ENCODE measurements at places on chromosomes 1 and 21.

DNA sequence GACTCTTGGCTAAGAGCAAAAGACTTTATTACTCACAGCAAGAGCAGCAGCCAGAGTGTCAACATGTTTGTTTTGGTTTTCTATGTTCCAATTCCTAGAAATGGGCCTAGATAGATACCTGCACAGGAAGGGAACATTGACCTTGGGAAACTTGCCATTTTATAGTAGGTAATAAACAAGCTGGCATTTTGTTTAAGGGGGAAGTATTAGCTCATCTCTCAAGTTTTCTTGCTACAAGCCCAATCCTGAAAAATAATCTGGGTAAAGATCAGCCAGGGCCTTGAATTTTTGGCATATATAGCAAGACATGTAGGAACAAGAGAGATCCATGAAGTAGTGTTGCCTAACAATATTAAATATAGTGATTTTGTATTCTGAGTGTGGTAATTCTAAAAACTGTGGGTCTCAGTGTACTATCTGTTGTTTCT is 51.4 kb upstream of the RGL1 start:
- no peak for DNase-seq

DNA sequence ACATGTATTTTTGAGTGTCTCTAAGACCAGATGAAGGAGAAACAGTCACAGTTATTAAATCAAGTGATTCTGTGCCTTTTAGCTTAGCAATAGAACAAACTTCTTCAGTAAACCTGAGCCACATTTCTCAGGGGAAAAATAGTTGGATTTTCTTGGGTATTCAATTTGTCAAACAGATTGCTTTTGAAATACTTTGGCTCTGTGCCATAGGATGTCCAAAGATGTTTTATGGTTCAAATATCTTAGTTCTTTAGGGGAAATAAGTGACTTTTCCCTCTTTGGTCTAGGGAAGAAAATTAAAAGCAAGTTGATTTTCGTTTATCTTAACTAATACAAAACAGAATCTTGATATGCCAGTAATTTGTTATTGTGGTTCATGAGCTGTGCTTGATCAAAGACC is 125.9 kb downstream of the ATP5PO start:
- no peak for DNase-seq

- no peak for DNase-seq
Measured at GRCh38 chr1:119347858-119348257, 20.7 kb upstream of the HAO2 start.

GRCh38 chr1:205672395-205672889 is 7.9 kb downstream of the SLC45A3 start:
- DNase-seq = no peak

- no peak for DNase-seq
Measured at GRCh38 chr1:227654858-227655752, 80.0 kb downstream of the JMJD4 start.

DNA sequence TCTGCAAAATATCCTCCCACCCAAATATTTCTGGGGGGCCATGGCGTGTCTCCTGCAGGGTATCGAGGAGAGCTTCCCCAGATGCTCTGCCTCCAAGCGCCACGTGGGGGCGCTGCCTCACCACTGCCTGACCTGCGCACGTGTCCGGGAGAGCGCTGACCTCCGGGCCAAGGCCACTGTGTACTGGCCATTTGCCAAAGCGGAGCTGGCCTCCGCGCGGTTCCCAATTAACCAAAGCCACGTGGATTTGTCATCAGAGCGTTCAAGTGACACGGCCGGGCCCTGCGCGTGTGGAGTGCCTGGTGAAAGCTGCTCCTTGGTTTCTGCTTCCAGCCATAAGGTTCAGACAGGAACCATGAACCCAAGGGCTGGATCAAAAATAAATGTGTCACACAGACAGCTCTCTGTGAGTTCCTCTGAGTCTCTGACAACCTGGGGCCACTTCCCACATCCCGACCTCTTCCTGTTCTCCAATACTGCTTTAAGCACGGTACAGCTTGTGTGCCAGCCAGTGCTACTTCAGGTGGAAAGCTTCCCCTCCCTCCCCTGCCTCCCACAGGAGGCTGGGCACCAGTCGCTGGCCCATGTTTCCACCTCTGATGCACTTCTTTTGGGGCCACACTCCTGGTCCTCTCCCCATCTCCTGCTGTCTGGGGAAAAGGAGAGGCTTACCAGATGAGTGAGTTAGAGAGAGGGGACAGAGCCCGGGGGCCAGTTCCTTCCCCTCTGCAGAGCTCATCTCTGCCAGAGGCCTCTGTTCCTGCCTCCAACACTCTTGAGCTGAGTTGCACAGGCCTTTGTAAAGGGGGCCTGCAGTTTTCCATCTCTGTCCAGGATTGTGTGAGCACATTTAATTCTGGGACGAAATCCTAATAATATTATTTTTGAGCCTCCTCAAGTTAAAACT is 26.1 kb downstream of the ZP4 start:
- DNase-seq = no peak

DNA sequence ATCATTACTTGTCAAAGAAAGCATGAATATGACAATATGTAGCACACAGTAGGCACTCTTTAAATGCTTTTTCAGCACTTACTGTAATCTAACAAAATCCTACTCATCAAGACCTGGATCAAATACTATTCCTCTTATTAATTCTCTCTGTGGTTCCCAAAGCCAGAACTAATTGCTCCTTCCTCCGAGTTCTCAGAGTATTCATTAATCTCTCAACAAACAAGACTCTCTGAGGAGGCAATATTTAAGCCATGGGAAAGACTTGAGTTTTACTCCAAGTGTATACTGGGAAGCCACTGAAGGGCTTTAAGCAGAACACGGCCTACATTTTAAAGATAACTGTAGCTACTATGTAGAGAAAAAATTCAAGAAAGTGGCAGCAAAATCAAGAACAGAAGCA is 79.7 kb downstream of the ENAH start:
- DNase-seq = no peak

DNA sequence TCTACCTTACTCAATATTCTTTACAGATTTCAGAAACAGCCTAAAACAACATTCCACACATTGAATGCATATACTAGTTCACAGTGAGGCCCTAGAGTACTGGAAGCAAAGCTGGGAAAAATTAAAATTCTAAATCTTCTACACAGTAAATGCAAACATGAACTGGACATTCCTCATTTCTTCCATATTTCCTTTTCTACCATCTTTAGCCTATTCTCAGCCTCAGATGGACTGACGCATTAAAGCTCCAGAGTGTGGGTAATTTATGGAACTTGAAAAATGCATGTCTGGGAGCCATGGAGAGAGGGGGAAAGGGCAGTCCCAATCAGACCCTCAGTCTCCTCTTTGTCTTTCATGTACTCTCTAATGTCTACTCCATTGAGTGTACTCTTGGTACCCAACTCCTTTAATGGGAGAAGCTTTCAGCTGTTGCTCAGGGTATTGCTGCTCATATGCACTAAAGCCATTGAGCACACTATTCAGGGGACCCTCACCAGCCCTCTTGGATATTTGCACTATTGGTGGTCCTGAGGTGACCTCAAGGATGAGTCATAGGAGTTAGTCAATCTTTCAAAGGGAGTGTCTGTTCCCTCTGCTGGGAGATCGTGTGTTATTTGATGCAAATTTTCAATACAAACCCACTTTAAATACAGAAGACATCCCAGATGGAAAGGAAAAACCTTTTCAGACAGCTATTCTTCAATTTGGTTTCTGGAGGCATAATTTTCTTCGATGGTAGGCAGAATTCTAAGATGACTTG is 83.3 kb upstream of the KCNJ15 start:
- DNase-seq = no peak

DNA sequence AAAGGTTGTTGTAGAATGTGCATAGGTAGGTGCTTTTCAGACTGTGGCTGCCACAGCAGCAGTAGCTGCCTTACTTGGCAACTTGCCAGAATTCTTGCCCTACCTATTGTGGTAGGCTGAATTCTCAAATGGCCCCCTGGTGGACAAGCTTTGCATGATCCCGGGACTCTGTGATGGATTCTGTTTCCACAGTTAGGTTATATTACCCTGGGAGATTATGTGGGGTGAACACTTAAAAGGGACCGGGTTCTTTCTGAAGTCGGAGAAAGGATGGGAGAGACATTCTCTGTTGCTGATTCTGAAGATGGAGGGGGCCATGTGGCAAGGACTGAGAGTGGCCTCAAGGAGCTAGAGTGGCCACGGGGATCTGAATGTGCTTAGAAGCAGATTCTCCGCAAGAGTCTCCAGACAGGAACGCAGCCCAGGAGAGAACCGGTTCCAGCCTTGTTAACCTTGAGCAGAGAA is 32.1 kb upstream of the KCNE1 start:
- DNase-seq = no peak

DNA sequence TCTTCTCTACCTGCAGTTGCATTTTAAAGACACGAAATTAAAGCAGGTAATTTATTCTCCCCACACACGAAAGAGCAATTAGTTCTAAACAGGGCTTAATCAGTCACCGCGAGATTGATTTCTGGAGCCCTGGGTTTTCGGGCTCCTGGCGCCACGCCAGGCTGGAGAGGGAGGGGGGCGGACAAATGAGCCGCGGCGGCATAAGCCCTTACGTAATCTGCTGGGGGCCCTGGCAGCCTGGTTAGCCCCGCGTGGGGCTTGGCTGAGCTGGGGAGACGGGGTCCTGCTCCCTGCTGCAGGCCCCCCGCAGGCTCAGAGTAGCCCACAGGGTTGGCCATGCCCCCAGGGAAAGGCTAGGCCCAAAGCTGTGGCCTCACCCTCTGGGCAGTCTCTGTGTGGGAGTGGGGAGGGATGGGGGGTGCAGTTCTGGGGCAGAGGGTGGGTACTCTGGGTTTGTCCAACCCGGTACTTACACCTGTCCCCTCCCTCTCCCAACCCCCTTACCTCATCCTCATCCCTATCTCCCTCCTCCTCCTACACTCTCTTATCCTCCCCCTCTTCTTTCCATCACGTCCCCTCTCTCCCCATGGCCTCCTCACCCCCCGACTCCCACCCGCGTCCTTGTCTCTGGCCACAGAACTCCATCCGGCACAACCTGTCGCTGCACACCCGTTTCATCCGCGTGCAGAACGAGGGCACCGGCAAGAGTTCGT is 19.9 kb downstream of the FOXO6 start:
- DNase-seq = no peak

- no peak for DNase-seq
Measured at GRCh38 chr1:229941831-229942230, 125.2 kb upstream of the GALNT2 start.

DNA sequence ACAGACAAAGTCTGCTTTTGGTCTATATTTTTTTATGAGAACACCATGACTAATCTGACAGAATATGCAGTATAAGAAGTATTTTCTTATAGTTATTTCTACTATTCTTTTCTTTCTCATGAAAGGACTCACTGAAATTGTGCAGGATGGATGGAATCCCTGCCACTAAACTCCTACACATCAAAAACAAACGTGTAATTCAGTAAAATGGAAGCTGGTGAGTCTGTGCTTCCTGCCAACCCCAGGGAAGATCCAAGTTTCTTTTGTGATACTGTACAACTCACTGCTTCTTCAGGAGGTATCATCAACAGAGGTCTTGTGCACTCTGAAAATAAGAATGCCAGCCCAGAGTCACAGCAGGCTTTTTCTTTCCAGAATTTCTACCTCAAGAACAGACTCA is 241.2 kb downstream of the MRPL39 start:
- no peak for DNase-seq

GRCh38 chr1:145782272-145783099 is 41.4 kb downstream of the RNF115 start:
- peak; percentile 69 for DNase-seq

GRCh38 chr1:81034291-81034690 is 766.4 kb upstream of the ADGRL2 start:
- DNase-seq = no peak

DNA sequence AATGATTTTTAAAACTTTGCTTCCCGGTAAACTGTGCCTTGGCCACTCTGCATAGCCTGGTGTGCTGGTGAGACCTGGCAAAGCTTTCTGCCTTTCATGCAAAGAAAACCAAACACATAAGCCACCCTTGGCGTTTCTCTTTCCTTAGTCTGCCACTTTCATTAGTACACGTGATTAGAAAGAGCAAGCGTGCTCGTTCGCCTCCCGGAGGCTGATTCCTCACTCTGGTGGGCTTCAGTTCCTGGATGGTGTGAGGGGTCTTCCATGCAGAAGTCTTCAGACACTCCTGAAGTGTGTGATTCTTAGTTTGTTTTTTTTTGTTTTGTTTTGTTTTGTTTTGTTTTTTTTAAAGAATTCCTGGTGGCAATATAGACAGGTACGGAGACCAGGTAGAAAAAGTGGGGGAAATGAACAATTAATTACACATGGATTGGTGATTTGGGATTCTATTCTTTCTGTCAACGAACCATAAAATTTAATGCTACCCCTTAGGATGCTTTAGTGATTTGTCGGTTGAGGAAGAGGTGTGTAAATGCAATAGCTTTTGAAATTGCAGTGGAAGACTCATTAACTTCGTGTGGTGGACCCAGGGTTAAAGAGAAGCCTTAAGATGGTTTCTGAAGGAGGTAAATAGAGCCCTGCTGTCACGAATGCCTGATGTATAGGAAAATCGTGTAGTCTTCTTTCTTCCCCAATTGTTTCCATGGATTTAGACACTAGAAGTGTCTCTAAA is 2.1 kb downstream of the GALNT2 start:
- DNase-seq = no peak

GRCh38 chr1:109371341-109371739 is 26.4 kb downstream of the SORT1 start:
- no peak for DNase-seq

- DNase-seq = no peak
Measured at GRCh38 chr1:150724336-150724735, 3.6 kb upstream of the HORMAD1 start.

- no peak for DNase-seq
Measured at GRCh38 chr21:36955783-36956182, 10.7 kb downstream of the HLCS start.

DNA sequence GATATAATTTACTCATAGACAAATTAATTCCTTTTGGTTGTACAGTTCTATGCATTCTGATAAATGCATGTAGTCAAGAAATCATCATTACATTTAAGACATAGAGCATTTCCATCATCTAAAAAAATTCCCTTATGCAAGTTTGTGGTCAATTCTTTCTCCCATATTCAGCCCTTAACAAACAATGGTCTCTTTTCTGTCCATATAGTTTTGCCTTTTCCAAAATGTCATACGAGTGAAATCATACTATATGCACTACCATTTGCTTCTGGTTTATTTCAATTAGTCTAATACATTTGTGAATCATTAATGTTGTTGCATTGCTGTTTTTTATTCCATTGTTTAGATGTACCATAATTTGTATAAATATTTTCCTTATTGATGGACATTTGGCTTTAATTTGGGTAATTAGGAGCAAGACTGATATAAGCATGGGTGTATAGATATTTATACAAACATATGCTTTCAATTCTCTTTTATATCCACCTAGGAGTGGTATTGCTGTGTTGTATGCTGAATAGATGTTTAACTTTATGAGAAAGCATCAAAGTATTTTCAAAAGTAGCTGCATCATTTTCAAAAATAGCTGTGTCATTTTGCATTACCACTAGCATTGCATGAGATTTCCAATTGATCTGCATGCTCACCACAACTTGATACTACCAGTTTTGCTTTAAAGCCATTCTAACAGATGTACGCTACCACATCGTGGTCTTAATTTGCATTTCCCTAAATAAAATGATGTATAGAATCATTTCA is 397.0 kb upstream of the ADAMTS5 start:
- no peak for DNase-seq

GRCh38 chr1:173661271-173661670 is 8.4 kb downstream of the ANKRD45 start:
- DNase-seq = no peak

GRCh38 chr21:17427157-17427556 is 85.7 kb upstream of the CXADR start:
- no peak for DNase-seq

GRCh38 chr1:182614796-182615454 is 10.7 kb upstream of the RGS16 start:
- DNase-seq = no peak

Data from AG04449 (cell line).